ENCODE measurements at places on chromosomes 16 and 17. TPM values are rescaled to one million over a fixed set of nuclear protein-coding genes. Genes with fewer than 3 reads are reported as not detected.
A peak's percentile ranks its signal among the peaks of the same experiment; 100 is the strongest.

DNA sequence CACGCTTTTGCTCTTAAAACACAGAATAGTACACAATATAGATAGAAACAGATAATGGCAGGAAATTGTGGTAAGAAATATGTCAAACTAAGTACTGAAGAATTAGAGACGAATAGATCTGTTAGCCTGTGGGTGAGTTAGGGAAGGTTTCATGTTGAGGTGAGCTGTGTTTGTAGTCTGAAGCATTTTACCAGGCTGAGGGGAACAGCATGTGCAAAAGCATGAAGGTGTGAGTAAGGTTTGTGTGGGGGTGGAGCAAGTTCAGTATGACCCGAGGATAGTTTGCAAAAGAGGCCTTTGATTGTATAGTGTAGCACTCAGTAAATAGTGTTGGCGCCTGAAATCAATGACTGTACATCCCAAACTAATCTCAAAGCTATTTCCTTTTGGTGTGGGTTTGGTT lies 13.8 kb downstream of the IGSF6 start:
- H3K27ac ChIP-seq = peak overlapping the region; percentile 17
- no peaks in the 10 kb centered on the region for H3K27me3 ChIP-seq
- peaks cover 21% of the 10 kb centered on the region for H3K4me1 ChIP-seq
- H3K4me3 ChIP-seq = no peak overlapping the region

GRCh38 chr16:67790071-67790470 lies 16.3 kb downstream of the RANBP10 start:
- H3K27me3 ChIP-seq = no peaks in the 10 kb centered on the region
- H3K4me1 ChIP-seq = peaks cover 2% of the 10 kb centered on the region
- H3K4me3 ChIP-seq = no peak overlapping the region
- no peak overlapping the region for H3K27ac ChIP-seq

GRCh38 chr17:42120770-42121769 lies at the start of gene KAT2A:
Gene KAT2A (minus strand): TSS chr17:42121367. CDS start chr17:42121304, 63 bp downstream.
- H3K4me1 ChIP-seq = peaks cover 28% of the 10 kb centered on the region
- peaks cover 43% of the 10 kb centered on the region for H3K36me3 ChIP-seq
- H3K4me3 ChIP-seq = peak within 1 kb of the TSS; percentile 48
- DNase-seq = peak; percentile 71
- H3K27me3 ChIP-seq = no peaks in the 10 kb centered on the region

DNA sequence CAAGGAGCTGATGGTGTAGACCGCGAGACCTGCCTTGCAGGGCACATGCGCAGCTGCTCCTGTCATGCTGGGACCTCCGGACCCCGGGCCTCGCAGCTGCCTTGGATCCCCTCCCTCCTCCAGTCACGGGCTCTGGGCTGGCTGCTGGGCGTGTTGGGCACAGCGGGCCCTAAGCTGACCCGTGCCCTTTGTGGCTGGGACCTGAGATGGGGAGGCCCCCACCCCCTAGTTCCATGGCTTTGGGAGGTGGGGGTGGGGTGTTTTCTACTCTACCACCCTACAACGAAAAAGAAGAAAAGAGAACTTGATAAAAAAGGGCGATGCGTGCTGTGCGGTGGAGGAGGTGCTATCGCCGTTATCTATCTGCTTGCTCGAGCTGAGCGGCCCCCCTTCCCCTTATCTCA lies 14.5 kb downstream of the ZFPM1 start:
- no peak overlapping the region for H3K4me3 ChIP-seq
- no peak overlapping the region for H3K27ac ChIP-seq
- H3K4me1 ChIP-seq = peaks cover 92% of the 10 kb centered on the region
- no peak for DNase-seq

Gene TMEM238L
- total RNA-seq = not detected

Gene AURKB
- total RNA-seq = 0.56 TPM

DNA sequence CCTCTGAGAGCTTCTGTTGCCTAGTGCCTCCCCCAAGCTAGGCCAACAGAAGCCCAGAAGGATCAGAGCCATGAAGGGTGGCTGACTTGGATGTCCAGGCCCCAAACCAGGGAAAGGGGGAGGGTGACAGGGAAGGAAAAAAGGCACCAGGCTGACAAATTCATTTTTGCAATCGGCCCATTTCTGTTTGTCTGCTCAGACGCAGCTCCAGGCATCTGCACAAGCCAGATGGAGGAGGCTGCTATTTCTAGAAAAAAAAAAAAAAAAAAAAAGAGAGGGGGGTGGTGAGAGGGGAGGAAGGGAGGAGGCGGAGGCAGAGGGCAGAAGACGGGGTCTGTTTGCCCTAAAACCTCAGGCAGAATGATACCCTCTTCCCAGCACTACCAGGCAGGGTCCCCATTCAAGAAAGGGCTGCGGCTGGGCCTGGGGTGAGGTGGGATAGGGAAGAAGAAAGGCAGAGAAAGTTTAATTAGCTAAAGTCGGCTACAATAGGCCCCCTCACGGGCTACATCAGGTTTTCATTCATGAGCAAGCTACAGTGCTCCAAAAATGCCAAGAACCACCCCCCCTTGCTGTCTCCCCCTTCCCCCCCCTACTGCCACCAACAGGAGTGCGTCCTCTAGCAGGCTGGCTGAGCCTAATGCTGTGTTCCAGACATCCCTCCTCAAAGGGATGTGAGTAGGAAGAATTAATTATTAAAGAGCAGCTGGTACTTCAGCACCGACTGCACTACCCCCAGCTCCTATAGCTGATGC lies 2.4 kb downstream of the HDAC5 start:
- no peak overlapping the region for H3K27ac ChIP-seq
- H3K27me3 ChIP-seq = no peaks in the 10 kb centered on the region
- no peak overlapping the region for H3K4me3 ChIP-seq
- DNase-seq = no peak
- peaks cover 55% of the 10 kb centered on the region for H3K4me1 ChIP-seq

- H3K27me3 ChIP-seq = no peaks in the 10 kb centered on the region
- peak overlapping the region; percentile 100 for H3K27ac ChIP-seq
- H3K4me1 ChIP-seq = peaks cover 45% of the 10 kb centered on the region
- DNase-seq = no peak
Observed at GRCh38 chr17:75783069-75783783, 1.4 kb upstream of the UNK start.

- DNase-seq = no peak
- H3K4me1 ChIP-seq = peaks cover 47% of the 10 kb centered on the region
- peak overlapping the region; percentile 64 for H3K4me3 ChIP-seq
- H3K27ac ChIP-seq = no peak overlapping the region
Observed at GRCh38 chr17:2712300-2713043, 908 bp upstream of the CLUH start.

Gene KRTAP4-5
- total RNA-seq = not detected

DNA sequence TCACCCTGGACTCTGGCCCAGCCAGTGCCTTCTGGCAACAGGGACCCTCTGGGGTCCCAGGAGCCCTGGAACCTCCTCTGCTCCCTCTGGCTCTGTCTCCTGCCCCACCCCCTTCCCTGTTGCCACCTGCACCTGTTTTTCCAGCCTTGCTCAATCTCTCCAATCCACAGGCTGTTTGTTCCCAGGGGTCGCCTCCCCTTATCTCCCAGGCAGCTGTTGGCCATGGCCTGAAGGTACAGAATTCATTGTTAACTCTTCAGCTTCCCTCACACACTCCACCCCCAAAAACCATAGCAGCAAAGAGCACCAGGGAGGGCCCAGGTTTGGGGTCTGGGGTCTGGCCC lies 39.3 kb upstream of the TOB1 start:
- no peaks in the 10 kb centered on the region for H3K27me3 ChIP-seq
- H3K36me3 ChIP-seq = no peaks in the 10 kb centered on the region
- H3K4me1 ChIP-seq = peaks cover 86% of the 10 kb centered on the region
- no peak overlapping the region for H3K4me3 ChIP-seq
- DNase-seq = no peak
- no peak overlapping the region for H3K27ac ChIP-seq

GRCh38 chr16:26747760-26748159 lies 319.0 kb upstream of the C16orf82 start:
- H3K36me3 ChIP-seq = no peaks in the 10 kb centered on the region
- H3K4me1 ChIP-seq = no peaks in the 10 kb centered on the region
- DNase-seq = no peak
- no peak overlapping the region for H3K4me3 ChIP-seq
- no peaks in the 10 kb centered on the region for H3K27me3 ChIP-seq

Gene TNP2
- total RNA-seq = not detected

Gene MYLK3
- total RNA-seq = 0.38 TPM

- DNase-seq = no peak
- peaks cover 18% of the 10 kb centered on the region for H3K4me1 ChIP-seq
- H3K27ac ChIP-seq = no peak overlapping the region
- no peak overlapping the region for H3K4me3 ChIP-seq
Observed at GRCh38 chr17:76841776-76842405, 26.3 kb upstream of the MGAT5B start.

DNA sequence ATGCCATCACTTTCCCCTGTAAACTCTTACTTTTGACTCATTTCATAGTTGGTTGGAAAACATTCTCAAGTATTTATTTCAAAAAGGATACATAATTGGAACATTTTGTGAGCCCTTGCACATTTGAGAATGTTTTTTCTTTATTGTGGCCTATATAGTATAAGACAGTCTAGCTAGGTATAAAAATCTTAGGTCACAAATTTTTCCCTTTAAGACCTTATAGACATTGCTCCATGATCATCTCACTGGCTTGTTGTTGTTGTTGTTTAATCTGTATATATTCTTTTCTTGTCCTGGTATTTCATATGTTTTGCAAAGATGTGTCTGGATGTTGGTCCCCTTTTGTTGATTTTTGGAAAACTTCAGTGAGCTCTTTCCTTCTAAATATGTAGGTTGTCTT lies 194.2 kb downstream of the NTN1 start:
- no peaks in the 10 kb centered on the region for H3K27me3 ChIP-seq
- H3K36me3 ChIP-seq = no peaks in the 10 kb centered on the region
- no peak overlapping the region for H3K4me3 ChIP-seq
- H3K4me1 ChIP-seq = no peaks in the 10 kb centered on the region

DNA sequence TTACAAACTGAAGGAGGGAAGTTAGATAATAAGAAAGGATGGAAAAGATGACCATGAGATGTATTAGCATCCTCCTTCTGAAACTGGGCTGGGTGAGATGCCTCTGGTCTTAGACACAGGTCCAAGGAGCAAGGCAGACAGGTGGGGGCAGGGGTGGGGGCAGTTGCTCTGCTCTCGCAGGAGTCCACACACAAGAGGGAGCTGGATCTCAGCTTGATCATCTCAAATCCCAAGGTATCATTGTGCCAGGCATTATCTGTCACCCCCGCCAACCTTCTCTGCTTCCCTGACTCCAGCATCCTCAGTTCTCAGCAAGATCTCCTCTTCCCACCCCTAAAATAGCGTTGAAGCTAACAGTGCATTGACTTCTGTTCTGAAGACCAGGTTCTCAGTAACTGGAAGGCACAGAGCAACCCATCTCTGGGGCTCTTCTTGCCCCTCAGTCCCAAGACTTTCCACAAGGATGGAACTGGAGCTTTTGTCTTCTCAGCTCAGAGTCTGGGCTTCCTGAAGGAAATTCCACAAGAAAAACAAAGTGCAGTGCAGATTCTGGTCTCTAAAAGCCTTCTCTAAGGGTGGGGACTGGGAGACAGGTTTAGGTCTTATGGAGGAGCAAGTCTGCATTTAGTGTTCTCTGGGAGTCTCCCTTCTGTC lies 1.6 kb downstream of the FLOT2 start:
- H3K27ac ChIP-seq = peak overlapping the region; percentile 87
- no peaks in the 10 kb centered on the region for H3K27me3 ChIP-seq
- H3K36me3 ChIP-seq = peaks cover 18% of the 10 kb centered on the region

- no peak for DNase-seq
- no peaks in the 10 kb centered on the region for H3K27me3 ChIP-seq
- peaks cover 64% of the 10 kb centered on the region for H3K4me1 ChIP-seq
- H3K36me3 ChIP-seq = peaks cover 5% of the 10 kb centered on the region
- H3K27ac ChIP-seq = no peak overlapping the region
Observed at GRCh38 chr17:17109256-17109655, 67.0 kb downstream of the MPRIP start.

Gene SNX20
- total RNA-seq = 26.6 TPM

DNA sequence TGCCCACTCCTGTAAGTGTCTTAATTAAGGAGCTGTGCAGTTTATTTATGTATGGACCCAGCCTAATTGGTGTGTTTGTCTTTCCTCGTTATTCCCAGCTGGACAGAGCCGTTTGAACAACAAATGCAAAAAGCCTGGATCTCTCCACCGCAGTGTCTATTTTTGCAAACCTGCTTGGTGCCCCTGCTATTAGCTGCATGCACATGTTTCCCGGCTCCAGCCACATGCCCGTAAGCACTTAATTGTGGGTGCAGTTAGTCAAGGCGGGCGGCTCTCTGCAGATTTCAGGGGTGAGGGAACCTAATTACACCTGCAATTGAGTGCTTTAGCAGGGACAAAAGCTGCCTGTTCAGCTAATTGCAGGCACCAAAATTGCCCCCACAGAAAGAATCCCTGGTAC lies 74.0 kb upstream of the GSE1 start:
- no peak overlapping the region for H3K27ac ChIP-seq
- H3K4me1 ChIP-seq = peaks cover 11% of the 10 kb centered on the region
- no peaks in the 10 kb centered on the region for H3K36me3 ChIP-seq
- H3K4me3 ChIP-seq = no peak overlapping the region

Gene MYH11
- total RNA-seq = not detected

DNA sequence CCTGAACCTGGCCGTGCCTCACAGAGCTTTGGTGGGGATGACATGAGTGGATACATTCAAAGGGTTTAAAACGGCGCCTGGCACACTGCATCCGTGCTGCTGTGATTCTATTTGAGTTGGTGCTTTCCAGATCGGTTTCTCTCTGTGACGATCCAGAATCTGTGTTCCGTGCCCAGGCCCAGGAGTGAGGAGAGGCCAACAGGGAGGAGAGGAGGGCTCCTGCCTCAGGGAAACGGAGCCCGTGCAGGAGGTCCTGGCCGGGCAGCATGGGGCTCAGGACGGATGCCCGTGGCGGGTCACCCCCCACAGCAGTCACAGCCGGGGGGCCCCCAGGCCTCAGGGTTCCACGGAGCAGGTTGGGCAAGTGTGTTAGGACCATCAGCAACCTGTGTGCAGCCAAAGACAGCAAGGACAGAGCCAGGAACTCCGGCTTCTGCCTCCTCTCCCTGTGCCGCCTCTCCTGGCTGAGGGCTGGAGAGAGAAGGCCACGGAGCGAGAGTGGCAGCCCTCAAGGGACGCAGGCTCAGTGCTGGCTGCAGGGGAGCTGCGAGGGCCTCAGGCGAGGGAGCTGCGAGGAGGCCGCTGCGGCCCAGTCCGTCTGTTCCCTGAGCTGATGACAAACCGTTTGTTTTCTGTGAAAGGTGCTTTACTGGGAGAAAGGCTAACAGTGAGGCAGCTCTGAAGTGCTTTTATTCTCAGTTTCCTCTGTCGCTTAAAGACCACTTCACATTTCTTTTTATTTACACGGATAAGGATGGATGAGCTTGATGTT lies 99.3 kb downstream of the METRNL start:
- no peak for DNase-seq
- H3K27me3 ChIP-seq = no peaks in the 10 kb centered on the region
- H3K4me3 ChIP-seq = no peak overlapping the region
- H3K4me1 ChIP-seq = no peaks in the 10 kb centered on the region

Gene ST6GALNAC2
- 1.2 TPM for total RNA-seq

DNA sequence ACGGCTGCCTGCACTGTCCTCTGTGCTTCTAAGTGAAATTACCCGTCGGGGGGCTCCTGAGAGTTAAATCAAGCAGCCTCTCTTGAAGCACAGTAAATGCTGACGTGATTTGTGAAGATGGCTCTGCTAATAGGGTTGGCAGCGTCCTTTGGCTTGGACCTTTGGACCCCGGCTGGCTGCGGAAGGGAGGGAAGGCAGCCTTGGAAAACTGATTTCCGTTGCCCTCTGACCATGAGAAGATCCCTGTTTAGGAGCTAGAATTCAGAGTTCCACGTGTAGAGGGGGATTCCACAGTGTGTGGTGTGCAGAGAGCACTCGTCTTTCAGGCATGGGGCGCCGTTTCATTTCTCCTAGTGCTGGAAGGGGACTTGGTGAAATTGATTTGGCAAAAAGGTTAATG lies 640.8 kb downstream of the WWOX start:
- H3K27ac ChIP-seq = no peak overlapping the region
- no peaks in the 10 kb centered on the region for H3K36me3 ChIP-seq
- peaks cover 28% of the 10 kb centered on the region for H3K4me1 ChIP-seq
- no peak for DNase-seq
- H3K27me3 ChIP-seq = no peaks in the 10 kb centered on the region
- no peak overlapping the region for H3K4me3 ChIP-seq

Gene CALB2
- not detected for total RNA-seq

Gene AOC3
- 1.0 TPM for total RNA-seq

Measured in CD4-positive, alpha-beta T cell (primary cell).